ENCODE measurements at places on chromosomes 7 and 10.

DNA sequence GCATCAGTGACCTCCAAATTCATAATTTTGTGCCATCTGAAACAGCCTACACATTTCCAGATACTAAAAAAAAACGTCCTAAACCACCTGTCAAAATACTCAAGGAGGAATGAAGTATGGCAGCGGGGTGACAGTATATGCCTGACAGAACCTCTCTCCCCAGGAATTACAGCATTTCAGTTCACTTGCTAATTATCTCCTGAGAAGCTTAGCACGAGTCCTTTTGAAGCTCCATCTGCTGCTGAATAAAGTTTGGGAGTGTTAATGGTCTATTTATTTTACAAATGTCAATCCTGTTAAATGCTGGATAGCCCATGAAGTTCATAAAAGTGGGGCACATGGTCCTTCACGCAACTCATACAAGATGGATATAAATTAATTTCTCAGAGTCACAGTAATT, 29.4 kb upstream of the ANLN start:
- no peak for DNase-seq

- DNase-seq = no peak
Observed at GRCh38 chr7:128714701-128715495, 24.3 kb upstream of the CALU start.

DNA sequence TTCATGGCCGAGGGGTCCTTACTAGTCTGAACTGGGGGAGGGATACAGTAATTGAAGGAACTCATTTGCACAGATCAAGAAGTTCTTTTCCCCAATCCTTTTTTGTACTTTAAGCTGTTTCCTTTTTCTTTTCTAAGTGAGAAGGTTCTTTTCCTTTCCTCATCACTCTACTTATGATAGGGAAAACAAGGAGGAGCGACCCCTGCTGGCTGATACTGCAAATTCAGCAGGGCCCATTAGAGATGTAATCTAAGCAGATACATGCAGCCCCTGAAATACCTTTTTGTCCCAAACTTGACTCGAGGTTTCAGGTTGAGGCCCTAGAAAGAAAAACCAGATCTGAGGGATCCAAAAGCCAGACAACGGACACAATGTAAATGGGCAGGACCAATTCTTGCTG, 305.5 kb downstream of the DNAJB9 start:
- no peak for DNase-seq

- DNase-seq = no peak
Observed at GRCh38 chr10:6218692-6219493, 16.2 kb downstream of the PFKFB3 start.

- DNase-seq = no peak
Observed at GRCh38 chr7:25804154-25804553, 347.8 kb upstream of the NFE2L3 start.

DNA sequence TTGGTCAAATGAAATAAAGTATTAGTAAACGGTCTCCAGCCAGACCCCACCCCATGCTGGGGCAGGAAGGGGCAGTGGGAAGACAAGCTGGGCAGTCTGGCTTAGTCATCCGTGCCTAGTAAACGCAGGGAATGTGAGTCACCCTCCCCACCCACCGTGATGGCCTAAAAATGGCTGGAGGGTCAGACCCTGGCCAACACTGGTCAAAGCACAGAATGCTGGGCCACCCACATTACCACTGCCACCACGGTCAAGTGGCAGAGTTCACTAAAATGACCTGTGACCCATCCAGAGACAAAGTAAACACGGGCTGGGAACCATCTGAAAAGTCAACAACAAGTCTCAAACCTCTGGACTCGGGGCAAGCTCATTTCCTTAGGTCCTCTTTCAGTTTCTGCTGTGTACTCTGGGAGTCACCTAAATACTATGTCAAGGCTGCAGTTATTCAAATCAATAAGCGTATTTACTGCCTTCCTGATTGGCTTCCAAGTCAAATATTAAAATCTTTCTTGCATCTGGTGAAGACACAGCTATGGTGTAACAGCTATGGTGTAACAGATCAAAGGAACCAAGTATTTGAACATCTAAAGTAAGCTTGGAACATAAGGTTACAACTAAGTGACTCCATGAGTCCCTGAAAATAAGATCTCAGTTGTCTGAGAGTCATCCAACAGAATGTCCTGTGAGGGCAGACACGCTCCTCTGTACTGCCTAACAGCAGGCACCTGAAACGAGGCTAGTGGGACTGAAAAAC, 3.0 kb downstream of the ZFAND2A start:
- no peak for DNase-seq

DNA sequence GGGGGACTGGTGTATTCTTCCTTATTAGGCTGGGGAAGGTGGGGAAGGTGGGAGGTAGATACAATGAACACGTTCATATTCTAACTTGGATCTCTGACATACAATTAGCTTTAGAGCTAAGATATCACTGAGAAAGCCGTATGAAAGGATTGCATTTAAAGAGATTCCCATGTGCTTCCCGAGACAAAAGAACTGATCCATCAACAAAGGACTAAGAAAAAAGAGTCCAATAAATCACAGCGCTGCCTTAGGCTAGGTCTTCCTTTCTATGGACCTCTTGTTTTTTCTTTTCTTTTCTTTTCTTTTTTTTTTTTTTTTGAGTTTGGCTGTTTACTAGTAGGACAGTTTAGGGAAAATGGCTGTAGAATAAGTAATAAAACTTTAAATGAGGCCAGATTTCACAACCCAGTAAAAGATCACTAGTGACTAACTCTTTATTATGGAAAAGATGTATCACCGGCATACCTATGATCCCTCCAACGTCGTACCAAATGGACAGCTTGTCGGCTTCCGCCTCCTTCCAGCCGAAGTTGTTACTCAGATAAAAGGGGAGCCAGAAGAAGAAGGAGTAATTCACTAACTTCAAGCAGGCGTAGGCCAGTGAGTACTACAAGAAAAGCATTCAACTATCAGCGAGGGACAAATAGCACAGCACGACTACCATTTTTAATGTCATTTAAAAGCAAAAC, 50.0 kb downstream of the SLC37A3 start:
- DNase-seq = no peak

DNA sequence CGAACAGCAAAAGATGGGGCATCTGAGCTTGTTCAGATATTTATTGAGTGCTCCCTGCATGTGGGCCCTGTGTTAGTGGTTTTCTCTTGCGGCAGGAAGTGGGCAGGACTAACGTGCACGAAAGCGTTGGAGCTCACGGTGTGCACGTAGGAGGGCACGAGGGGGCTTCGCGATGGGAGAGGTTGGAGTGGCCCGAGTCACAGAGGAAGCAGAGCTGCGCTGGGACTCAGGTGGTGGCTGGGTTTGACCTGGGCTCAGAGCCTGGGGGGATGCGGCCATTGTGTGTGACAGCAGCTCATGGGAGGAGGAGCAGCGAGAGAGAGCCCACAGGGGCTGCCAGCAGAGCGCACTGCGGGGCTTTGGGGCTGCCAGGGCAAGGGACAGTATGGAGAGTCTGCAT, 7.7 kb downstream of the ZSCAN25 start:
- DNase-seq = no peak

- DNase-seq = peak; percentile 92
Observed at GRCh38 chr10:22228943-22229801, 11.4 kb upstream of the EBLN1 start.

DNA sequence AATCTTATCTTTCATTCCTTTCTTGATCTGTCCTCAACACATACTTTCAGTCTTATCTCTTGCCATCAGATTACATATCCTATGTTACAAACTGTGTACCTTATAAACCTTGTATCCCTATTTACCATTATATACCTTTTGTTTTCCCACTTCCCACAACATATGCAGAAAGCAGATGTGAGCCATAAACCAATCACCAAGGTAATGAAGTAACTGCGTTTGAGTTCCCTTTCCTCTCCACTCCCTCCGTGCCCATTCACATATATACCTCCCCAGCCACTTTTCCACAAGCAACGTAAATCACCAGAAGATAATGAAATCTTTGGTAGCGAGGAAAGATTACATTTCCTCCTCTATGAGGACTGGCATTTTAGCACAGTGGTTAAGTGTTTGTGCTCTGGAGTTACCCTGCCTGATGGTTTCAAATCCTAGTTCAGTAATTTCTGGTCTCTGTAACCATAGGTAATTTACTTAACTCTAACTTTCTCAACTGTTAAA, 55.5 kb upstream of the PHF14 start:
- DNase-seq = no peak

DNA sequence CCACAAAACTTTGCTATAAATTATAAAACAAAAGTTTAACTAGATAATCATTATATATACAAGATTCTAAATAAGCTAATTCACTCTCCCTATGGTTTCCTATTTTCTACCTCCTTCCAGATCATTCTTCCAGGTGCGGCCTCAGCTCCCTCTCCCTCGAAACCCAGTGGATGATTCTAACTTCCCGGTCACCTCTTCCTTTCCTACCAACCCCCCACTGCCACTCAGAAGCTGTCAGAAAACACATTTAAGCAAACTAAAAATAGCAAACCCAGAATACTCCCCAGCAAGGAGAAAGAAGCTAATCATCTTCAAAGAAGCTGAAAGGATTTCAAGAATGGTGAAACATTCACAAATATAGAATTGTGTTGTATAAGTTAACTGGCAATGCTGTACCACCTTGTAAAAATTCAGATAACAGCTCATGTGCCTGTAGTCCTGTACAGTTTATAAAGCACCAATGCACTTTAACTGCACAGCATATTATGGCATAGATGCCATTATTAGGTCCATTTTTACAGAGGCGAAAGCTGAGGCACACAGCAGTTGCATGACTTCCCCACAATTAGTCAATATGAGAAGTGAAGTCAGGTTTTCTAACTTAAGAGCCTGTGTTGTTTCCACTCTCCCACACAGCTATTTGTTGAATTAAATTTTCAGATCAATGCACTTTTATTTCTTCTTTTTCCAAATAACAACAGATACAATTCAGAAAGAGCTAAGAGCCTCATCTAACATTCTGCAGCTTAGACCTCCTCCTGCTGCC, 13.7 kb upstream of the DNTT start:
- DNase-seq = no peak

DNA sequence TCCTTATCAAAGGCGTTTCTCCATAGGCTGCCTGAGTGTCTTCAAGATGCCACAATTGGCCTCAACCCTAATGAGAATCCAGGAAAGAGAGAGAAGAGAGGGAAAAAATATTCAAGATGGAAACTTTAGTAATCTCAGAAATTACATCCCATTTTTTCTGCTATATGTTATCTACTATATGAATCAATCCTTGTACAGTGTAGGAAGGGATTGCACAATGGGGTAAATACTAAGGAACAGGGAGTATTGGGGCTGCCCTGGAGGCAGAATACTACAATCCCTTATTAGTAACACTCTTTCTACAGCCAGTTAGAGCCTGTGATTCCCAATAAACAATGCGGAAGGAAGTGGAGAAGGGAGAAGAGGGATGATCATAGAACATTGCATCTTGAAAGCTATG, 27.9 kb downstream of the TFPI2 start:
- DNase-seq = no peak

DNA sequence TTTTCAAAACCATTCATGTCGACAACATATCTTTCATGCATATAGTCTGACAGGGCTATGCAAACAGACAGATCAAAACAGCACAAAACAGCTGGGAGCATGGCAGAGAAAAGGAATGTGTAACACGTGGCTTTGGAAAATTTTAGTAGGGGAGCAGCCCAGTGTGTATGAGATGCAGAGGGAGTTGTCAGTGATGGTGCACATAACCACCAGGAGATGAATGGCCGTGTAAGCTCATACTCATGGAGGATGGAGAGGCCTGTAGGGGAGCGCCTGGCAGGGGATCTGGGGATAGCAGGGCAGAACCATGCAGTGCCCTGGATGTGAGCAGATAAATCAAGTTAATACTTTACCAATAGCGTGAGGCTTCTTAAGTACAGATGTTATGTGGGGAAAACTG, 45.7 kb downstream of the RHOBTB1 start:
- no peak for DNase-seq

DNA sequence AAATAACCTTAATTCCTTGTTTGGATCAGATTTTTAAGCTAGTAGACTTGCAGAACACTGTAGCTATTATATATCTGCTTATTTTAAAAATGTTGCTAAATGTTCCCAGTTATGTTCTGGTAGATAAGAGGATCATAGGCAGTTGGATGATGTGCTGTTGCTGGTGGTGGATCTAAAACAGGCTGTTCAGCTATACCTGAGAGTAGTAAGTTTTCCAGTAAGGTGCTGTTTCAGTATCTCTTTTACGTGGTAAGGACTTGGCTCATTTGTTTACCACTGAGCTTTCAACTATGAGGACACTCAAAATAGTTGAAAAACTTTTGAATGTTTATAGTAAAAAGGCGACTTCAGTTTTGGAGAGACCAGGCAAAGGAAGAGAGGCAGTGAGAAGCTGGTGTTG, 180.9 kb downstream of the CDK14 start:
- DNase-seq = no peak

- no peak for DNase-seq
Observed at GRCh38 chr10:85379338-85379737, 987.3 kb downstream of the GRID1 start.

- no peak for DNase-seq
Observed at GRCh38 chr7:52928591-52928990, 106.8 kb upstream of the POM121L12 start.

DNA sequence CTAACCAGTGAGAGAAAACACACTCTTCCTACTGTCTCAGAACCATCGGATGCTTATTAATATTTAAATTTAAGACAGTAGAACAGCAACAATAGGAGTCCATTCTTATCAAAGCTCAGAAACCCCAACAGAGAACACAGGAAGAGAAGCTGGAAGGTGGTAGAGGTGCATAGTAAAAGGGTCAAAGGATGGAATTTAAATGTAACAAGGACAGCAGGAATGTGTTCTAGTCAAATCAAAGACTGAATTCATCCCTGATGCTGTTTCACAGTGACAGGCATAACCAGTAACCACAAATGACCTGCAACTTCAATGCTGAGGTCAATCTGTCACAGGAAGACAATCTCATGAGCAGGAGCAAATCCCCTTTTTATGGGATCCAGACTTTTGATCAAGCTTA, 1259.7 kb downstream of the XPNPEP1 start:
- DNase-seq = no peak

DNA sequence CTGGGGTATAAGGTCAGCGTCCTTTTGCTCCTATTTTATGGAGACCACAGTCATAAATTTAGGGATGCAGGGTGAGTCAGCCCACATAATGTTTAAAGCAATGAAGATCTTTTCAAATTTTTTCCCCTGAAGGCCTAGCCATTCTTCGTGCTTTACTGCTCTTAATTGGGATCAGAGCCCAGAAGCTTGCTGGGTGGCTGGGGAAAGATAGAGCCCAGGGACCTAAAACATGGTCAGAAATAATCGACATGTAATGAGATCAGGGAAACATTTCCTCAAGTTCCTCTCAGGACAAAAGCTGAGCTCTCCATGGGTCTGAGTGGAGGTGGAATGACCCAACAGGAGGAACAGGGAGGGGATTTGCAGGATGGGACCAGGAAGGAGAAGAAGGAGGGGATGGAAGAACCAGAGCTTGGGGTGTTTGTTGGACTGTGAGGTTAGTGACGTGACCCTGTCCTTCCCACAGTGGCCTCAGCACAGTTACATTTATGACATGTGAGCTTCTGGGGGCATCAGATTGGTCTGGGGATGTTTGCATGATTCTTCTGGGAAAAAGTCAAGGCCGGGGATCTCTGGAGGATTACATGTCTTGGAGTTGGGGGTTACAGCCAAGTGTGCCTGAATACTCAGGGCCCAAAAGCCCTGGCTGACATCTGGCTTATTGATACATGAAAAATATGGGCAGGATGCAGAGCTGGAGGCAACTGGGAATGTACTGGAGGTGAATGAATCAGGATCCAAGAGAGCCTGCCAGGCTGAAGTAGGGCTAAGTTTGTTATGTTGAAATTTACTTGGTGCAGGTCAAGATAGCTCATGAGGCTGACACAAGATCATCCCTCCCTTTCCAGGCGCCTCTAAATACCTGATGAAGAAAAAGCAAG, 477.9 kb downstream of the RPS24 start:
- DNase-seq = no peak

Measured in SHP77 (cell line).